ENCODE measurements at places on chromosomes 3 and 15. TPM values are rescaled to one million over a fixed set of nuclear protein-coding genes. Genes with fewer than 3 reads are reported as not detected.

GRCh38 chr3:4467522-4467867 lies 426 bp upstream of the SUMF1 start:
- peaks cover 5% of the 10 kb centered on the region for H3K4me1 ChIP-seq
- peak overlapping the region; percentile 90 for H3K4me3 ChIP-seq
- H3K27ac ChIP-seq = peak overlapping the region; percentile 77

- peaks cover 11% of the 10 kb centered on the region for H3K36me3 ChIP-seq
- no peak for DNase-seq
- peaks cover 44% of the 10 kb centered on the region for H3K4me1 ChIP-seq
Observed at GRCh38 chr3:39388741-39389248, 5.6 kb downstream of the SLC25A38 start.

- H3K27me3 ChIP-seq = no peaks in the 10 kb centered on the region
- no peaks in the 10 kb centered on the region for H3K36me3 ChIP-seq
- H3K27ac ChIP-seq = no peak overlapping the region
- H3K4me3 ChIP-seq = no peak overlapping the region
- no peaks in the 10 kb centered on the region for H3K4me1 ChIP-seq
Observed at GRCh38 chr15:78950343-78950742, 5.5 kb upstream of the CTSH start.

The ERC2 gene
- total RNA-seq = not detected

DNA sequence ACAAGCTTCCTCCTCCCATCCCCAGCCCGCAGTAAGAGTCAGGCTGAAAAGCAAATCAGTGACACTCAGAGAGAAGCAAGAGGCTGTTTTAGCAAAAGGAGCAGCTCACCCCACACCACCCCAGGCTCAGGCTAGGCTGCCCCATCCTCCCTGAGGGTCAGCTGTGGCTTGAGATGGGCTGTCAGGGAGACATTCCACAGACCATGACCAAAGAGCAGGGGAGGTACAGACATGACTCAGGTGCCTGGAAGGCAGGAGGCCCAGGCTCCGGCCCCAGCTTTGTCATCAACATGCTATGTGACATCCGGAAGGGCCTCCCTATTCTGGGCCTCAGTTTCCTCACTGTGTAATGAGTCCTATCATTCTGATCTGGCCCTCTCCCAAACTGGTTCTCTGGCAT lies 24.7 kb downstream of the HCN4 start:
- H3K36me3 ChIP-seq = no peaks in the 10 kb centered on the region
- H3K27me3 ChIP-seq = no peaks in the 10 kb centered on the region
- H3K4me3 ChIP-seq = no peak overlapping the region
- no peak overlapping the region for H3K27ac ChIP-seq
- H3K4me1 ChIP-seq = no peaks in the 10 kb centered on the region

DNA sequence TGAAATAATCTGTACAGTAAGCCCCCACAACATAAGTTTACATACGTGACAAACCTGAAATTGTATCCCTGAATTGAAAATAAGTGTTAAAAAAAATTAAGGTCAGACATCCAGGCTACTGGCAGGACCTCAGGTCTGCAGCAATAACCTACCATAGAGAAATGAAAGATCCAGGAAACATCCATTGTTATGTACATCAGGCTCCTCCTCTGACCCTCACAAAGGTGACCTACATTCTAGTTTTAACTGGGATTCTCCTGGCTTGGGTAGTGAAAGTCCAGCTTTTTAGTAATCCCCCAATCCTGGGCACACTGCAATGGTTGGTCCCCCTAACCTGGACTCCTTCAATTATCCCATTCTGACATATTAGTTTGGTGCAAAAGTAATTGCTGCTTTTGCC lies 749.6 kb upstream of the LMCD1 start:
- H3K4me1 ChIP-seq = no peaks in the 10 kb centered on the region
- no peak overlapping the region for H3K27ac ChIP-seq
- H3K4me3 ChIP-seq = no peak overlapping the region
- H3K36me3 ChIP-seq = no peaks in the 10 kb centered on the region

DNA sequence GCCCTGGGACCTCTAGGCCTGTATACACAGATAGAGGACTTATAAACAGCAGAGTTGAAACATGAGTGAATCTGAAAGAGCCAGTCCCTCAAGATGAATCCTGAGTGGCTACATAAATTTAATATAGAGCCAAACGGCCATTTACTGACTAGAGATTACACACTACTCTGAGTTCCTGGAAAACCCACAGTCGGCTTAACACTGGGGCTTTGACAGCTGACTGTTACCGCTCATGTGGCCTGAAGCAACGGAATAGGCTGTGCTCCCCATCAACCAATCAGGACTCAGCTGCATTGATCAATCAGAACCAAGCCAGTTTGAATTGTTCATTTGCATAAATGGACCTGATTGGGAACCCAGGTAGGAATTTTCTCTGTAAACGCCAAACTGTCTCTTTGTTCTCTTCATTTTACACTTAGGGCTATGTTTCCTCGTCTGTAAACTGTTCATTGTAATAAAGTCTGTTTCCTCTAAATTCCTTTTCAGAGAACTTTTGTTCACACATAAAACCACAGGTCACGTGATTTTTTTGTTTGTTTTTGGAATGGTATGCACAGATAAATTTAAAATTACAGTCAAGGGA lies 40.5 kb downstream of the CCNL1 start:
- H3K27me3 ChIP-seq = no peaks in the 10 kb centered on the region
- no peak for DNase-seq
- no peaks in the 10 kb centered on the region for H3K36me3 ChIP-seq
- H3K27ac ChIP-seq = no peak overlapping the region
- no peak overlapping the region for H3K4me3 ChIP-seq

DNA sequence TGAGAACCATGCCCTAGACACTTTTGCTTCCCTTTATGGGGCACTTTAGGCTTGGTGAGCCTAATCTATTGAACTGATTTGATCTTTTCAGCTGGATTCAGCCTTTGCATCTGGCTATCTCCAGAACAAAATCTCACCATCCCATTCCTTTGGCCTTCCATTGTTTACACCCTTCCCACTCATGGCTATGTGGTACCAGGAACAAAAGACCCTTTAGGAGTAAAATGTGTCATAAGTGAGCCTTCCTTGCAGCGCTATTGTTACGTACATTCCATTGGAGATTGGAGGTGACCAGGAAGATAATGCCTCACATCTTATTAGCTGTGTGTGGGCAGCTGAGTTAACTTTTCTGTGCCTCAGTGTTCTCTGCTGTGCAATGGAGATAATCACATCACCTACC lies 188.4 kb downstream of the SATB1 start:
- no peaks in the 10 kb centered on the region for H3K27me3 ChIP-seq
- DNase-seq = no peak
- H3K27ac ChIP-seq = no peak overlapping the region

GRCh38 chr3:112813016-112813415 lies 33.6 kb downstream of the CD200R1L start:
- H3K27me3 ChIP-seq = no peaks in the 10 kb centered on the region
- H3K36me3 ChIP-seq = no peaks in the 10 kb centered on the region
- no peak for DNase-seq

The PXYLP1 gene
- total RNA-seq = 18.6 TPM

GRCh38 chr15:67109141-67110034 lies 44.0 kb downstream of the SMAD3 start:
- H3K4me1 ChIP-seq = peaks cover 74% of the 10 kb centered on the region
- H3K36me3 ChIP-seq = no peaks in the 10 kb centered on the region
- no peak for DNase-seq
- no peak overlapping the region for H3K4me3 ChIP-seq

GRCh38 chr15:100580414-100580813 lies 21.6 kb downstream of the LINS1 start:
- H3K4me3 ChIP-seq = no peak overlapping the region
- H3K36me3 ChIP-seq = no peaks in the 10 kb centered on the region
- H3K4me1 ChIP-seq = no peaks in the 10 kb centered on the region
- peak overlapping the region; percentile 52 for H3K27ac ChIP-seq
- DNase-seq = no peak

The HES1 gene
- total RNA-seq = not detected

DNA sequence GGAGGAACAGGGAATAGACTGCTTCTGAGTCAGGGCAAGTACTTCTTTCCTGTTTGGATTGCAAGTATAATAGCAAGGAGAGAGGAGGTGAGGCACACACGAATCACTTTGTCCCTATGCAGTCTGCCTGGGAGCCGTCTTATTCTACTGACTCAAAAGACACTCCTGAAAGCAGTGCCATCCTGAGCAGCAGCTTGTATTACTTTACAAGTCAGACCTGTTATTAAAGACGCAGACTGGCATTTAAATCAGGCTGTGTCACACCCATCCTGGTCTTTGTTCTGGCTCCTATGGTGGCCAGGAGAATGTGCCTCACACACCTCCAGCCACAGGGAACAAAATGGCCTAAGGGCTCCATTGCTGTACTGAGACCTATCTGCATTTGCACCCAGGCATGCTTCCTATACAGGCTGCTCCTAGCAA lies 17.9 kb upstream of the SQOR start:
- H3K36me3 ChIP-seq = no peaks in the 10 kb centered on the region
- no peak for DNase-seq
- H3K4me3 ChIP-seq = no peak overlapping the region
- no peaks in the 10 kb centered on the region for H3K4me1 ChIP-seq

GRCh38 chr3:16370872-16371740 lies 106.1 kb downstream of the OXNAD1 start:
- DNase-seq = no peak
- H3K36me3 ChIP-seq = peaks cover 32% of the 10 kb centered on the region
- H3K27me3 ChIP-seq = no peaks in the 10 kb centered on the region
- no peak overlapping the region for H3K4me3 ChIP-seq

The ALDH1A3 gene
- total RNA-seq = not detected

DNA sequence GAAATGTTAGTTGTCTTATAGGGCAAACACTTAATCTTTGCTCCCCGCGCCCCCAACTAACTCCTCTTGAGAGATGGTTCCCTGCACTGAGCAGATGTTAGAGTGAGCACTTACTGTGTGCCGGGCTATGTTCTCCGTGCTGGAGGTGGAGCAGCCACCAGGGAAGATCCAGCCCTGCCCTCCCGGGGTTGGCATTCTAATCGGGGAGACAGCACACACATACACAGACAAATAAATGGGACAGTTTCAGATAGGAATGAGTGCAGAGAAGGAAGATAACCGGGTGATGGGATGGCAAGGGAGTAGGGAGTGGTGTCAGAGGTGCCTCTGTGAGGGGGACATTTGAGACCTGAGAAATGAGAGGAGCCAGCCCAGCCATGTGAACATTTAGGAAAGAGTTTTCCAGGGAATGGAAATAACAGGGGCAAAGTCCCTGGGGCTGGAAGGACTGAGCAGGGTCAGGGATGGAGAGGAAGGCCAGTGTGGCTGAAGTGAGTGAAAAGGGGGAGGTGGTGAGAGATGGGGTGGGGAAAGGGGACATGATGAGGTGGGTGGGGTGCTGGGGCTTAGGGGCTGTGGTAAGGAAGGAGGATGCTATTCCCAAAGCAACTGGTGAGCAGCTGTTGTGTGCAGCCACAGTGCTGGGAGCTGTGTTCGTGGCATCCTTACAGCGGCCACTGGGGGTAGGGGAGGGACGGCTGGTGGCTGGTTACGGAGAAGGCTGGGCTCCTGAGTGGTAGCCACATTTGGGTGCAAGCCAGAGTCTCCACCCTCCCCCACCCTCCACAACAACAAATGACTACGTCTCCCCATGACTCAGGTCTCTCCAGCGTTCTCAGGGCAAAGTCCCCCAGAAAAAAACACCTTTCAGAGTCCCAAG lies 15.4 kb upstream of the FGD5 start:
- H3K4me1 ChIP-seq = no peaks in the 10 kb centered on the region
- H3K27me3 ChIP-seq = peaks cover 3% of the 10 kb centered on the region
- no peak overlapping the region for H3K27ac ChIP-seq

DNA sequence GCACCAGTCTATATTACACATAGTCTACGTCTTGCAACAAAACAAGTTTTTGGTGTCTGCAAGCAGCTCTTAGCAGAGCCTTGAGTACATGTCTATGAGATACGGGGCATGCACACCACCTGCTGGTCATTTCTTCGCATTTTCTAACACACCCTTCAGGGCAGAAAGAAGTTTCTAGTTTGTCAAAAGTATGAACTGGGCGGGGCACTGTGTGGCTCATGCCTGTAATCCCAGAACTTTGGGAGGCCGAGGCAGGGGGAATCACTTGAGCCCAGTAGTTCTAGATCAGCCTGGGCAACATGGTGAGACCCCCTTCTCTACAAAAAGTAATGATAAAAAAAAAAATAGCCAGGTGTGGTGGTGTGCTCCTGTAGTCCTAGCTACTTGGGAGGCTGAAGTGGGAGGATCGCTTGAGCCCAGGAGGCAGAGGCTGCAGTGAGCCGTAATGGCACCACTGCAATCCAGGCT lies 64.2 kb upstream of the ARL8B start:
- H3K4me1 ChIP-seq = no peaks in the 10 kb centered on the region
- no peaks in the 10 kb centered on the region for H3K36me3 ChIP-seq
- H3K27me3 ChIP-seq = no peaks in the 10 kb centered on the region
- H3K27ac ChIP-seq = no peak overlapping the region

DNA sequence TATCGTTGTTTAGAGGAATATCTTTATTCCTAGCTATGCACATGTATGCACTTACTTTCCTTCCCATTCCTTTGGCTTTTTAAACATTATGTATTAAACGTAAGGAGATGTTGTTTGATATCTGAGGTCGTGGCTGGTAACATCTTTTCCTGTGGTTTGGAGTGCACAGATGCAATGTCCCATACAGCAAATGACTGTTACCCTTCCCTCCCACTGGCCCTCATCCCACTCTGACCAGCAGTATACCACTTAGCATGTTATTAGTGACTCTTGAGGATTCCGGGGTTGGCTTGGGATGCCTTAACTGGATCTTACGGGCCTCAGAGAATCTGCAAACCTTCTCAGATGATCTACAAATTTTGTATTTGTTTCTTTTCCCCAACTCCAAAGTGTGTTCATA lies 34.5 kb downstream of the TGFBR2 start:
- H3K27ac ChIP-seq = peak overlapping the region; percentile 69
- no peak overlapping the region for H3K4me3 ChIP-seq
- no peaks in the 10 kb centered on the region for H3K27me3 ChIP-seq
- no peak for DNase-seq

- H3K36me3 ChIP-seq = no peaks in the 10 kb centered on the region
- no peak for DNase-seq
- H3K27me3 ChIP-seq = no peaks in the 10 kb centered on the region
- H3K27ac ChIP-seq = no peak overlapping the region
Observed at GRCh38 chr3:142863930-142864920, 24.7 kb downstream of the PCOLCE2 start.

The CDHR4 gene
- total RNA-seq = not detected

GRCh38 chr3:149534671-149535332 lies 60.3 kb downstream of the TM4SF4 start:
- no peaks in the 10 kb centered on the region for H3K36me3 ChIP-seq
- no peak overlapping the region for H3K4me3 ChIP-seq
- no peaks in the 10 kb centered on the region for H3K4me1 ChIP-seq
- no peak for DNase-seq

The SOX14 gene
- total RNA-seq = not detected

GRCh38 chr3:103295974-103296570 lies 861.3 kb downstream of the ZPLD1 start:
- H3K36me3 ChIP-seq = no peaks in the 10 kb centered on the region
- no peak overlapping the region for H3K4me3 ChIP-seq
- no peak for DNase-seq
- H3K27me3 ChIP-seq = no peaks in the 10 kb centered on the region
- H3K4me1 ChIP-seq = no peaks in the 10 kb centered on the region

- no peak for DNase-seq
- H3K27ac ChIP-seq = no peak overlapping the region
- no peak overlapping the region for H3K4me3 ChIP-seq
- no peaks in the 10 kb centered on the region for H3K4me1 ChIP-seq
- H3K36me3 ChIP-seq = no peaks in the 10 kb centered on the region
- no peaks in the 10 kb centered on the region for H3K27me3 ChIP-seq
Observed at GRCh38 chr3:66609660-66610561, 109.1 kb upstream of the LRIG1 start.

The DNASE1L3 gene
- total RNA-seq = 2.6 TPM

GRCh38 chr3:48429317-48429959 lies 448 bp downstream of the PLXNB1 start:
- peak overlapping the region; percentile 41 for H3K27ac ChIP-seq
- H3K36me3 ChIP-seq = peaks cover 3% of the 10 kb centered on the region
- DNase-seq = peak; percentile 51
- no peaks in the 10 kb centered on the region for H3K27me3 ChIP-seq

The ZBTB47 gene
- total RNA-seq = 3.8 TPM

The C3orf85 gene
- not detected for total RNA-seq

The OR5K2 gene
- total RNA-seq = not detected
